ENCODE measurements at places on chromosomes 7 and 10. TPM values are rescaled to one million over a fixed set of nuclear protein-coding genes. Genes with fewer than 3 reads are reported as not detected.

- no peaks in the 10 kb centered on the region for H3K27me3 ChIP-seq
- no peak overlapping the region for H3K4me3 ChIP-seq
- no peak for DNase-seq
- no peak overlapping the region for H3K27ac ChIP-seq
Measured at GRCh38 chr7:154960063-154960790, 42.7 kb downstream of the PAXIP1 start.

- H3K27ac ChIP-seq, result no peak overlapping the region
- peak; percentile 13 for DNase-seq
- H3K27me3 ChIP-seq, result peaks cover 100% of the 10 kb centered on the region
- H3K4me1 ChIP-seq, result peaks cover 36% of the 10 kb centered on the region
- H3K4me3 ChIP-seq, result no peak overlapping the region
Measured at GRCh38 chr10:99533496-99534449, 1.0 kb downstream of the NKX2-3 start.

GRCh38 chr10:119449760-119450461 is 92.6 kb downstream of the RGS10 start:
- H3K36me3 ChIP-seq, result no peaks in the 10 kb centered on the region
- no peaks in the 10 kb centered on the region for H3K27me3 ChIP-seq
- no peak overlapping the region for H3K27ac ChIP-seq
- H3K4me1 ChIP-seq, result peaks cover 9% of the 10 kb centered on the region
- DNase-seq, result no peak
- H3K4me3 ChIP-seq, result no peak overlapping the region

PRLHR gene
- not detected for total RNA-seq

GRCh38 chr7:37311355-37311754 is 137.3 kb downstream of the ELMO1 start:
- no peaks in the 10 kb centered on the region for H3K36me3 ChIP-seq
- H3K4me1 ChIP-seq, result peaks cover 14% of the 10 kb centered on the region
- no peak overlapping the region for H3K27ac ChIP-seq
- no peak for DNase-seq
- H3K4me3 ChIP-seq, result no peak overlapping the region
- H3K27me3 ChIP-seq, result no peaks in the 10 kb centered on the region

Data from neural progenitor cell (in vitro differentiated cells).